T-helper 22 cell (primary cell): ENCODE measurements at places on chromosomes 4 and X.

DNA sequence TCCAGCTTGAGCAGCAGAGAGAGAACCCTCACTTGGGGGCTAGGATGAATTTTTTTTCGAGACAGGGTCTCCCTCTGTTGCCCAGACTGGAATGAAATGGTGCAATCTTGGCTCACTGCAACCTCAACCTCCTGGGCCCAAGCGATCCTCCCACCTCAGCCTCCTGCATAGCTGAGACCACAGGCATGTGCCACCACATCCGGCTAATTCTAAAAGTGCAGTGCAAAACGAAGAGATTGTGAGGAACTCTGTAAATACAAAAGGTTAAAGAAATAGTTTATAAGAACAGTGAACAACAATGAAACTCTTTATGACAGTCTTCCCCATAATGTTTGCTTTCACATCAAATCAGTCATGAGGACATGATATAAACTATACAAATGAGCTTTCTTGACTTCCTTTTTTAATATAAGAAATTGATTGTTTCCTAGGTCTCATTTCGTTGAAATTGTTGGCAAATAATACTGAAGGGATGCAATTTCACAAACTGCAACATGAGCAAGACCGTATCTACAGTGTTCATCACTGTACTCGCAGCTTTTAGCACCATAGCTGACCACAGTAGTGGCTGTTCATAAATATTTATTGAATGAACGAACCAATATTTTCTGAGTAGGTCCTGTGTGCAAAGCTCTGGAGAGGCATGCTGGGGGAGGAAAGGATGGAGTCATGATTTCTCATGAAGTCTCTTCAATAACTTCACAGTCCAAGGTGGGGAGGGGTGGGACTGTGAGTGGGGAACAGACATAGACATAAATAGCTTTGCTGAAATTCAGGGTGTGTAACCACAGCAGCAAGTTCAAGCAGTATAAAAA is 116.1 kb downstream of the SHROOM3 start:
- no peak for DNase-seq

DNA sequence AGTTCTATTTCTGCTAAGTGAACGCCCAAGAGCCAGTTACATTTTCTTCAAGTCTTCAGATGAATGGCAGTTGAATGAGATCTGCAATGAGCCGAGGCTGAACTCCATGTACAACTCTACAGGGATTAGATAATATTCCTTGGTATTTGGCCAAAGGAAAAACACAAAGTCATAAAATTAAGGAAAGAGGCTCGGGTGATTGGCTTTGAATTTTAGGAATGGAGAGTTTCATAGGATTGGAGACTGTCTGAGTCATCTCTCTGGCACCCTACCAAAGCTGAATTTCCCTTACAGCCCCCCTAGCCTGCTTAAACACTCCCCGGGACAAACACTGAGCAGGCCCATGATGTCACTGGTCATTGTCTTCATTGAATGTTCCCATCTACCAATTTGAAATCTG is 188.0 kb upstream of the C1QTNF7 start:
- no peak for DNase-seq

- DNase-seq = no peak
Observed at GRCh38 chrX:134369576-134369975, 90.4 kb upstream of the HPRT1 start.

GRCh38 chr4:33715841-33716395 is 2528.4 kb downstream of the ARAP2 start:
- DNase-seq = no peak
